ENCODE measurements at places on chromosomes 3 and 15. TPM values are rescaled to one million over a fixed set of nuclear protein-coding genes. Genes with fewer than 3 reads are reported as not detected.

- DNase-seq, result no peak
Observed at GRCh38 chr15:48703544-48703943, 58.0 kb upstream of the FBN1 start.

DNA sequence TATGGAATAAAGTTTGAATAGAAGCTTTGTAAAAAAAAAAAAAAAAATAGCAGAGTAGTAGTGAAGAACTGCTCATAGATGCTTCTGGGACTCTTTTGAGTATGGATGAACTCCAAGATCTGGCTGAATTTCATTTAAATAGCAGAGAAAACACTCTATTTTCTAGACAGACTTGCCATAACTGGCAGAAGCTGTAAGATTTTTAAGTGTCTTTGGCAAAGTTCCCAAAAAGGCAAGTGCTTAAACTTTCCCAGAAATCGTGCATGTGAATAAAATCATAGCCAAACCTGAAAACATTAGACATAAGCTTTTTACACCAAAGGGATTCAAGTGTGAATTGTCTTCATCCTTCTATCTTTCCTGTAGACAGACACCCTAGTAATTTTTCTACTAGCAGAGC is 110.3 kb upstream of the MITF start:
- peak; percentile 65 for DNase-seq

DNA sequence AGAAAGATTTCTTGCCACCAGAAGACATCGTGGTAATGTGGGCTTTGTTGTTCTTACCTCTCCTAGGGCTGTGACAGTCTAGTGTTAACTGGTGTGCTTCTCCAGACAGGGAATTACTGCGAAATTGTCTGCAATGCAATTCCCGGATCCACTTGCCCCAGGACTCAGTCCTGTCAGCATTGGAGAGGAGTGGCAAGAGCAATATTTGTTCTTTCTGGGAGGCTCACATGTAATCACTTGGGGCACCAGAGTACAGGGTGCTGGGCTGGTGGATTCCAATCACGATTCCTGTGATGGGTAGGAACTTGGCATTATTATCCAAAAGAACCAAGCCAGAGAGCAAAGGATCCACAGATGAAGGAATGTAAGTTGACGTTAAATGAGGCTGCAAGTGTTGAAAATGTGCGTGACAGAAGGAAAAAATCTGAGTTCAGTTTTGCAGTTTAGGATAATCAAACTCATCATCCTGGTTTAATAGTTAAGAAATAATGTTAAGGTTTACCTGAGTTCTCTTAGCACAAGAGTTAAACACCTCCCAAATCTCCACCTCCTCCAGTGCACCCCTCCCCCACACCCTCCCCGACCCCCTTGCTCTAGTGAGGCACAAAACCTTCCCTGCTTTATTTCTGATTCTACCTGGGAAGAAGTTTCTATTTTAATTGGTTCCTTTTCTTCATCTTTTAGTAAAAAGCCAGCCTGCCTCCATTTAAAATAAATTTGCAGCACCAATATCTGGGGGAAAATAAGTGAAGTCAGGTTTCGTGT is 79.2 kb downstream of the GMPS start:
- no peak for DNase-seq

DNA sequence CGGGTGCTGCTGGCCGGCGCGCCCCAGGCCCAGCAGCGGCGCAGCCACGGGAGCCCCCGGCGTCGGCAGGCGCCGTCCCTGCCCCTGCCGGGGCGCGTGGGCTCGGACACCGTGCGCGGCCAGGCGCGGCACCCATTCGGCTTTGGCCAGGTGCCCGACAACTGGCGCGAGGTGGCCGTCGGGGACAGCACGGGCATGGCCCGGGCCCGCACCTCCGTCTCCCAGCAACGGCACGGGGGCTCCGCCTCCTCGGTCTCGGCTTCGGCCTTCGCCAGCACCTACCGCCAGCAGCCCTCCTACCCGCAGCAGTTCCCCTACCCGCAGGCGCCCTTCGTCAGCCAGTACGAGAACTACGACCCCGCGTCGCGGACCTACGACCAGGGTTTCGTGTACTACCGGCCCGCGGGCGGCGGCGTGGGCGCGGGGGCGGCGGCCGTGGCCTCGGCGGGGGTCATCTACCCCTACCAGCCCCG is 777 bp downstream of the LOXL1 start:
- DNase-seq, result no peak

DNA sequence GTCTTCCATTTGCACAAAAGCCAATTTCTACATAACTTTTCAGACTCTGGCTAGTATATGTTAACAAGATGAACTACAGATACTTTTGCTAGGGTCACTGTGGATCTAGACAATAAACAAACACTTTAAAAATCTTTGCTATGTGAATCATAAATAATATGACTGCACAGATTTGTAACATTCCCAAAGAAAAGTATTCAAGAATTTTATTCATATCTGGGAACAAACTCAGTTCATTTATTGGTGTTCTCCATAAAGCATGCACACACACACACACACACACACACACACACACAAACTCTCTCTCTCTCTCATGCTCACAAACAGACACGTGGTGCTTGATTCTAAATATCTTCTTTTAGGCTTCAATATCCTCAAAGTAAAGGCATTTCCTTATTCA is 18.8 kb upstream of the THRB start:
- no peak for DNase-seq

GRCh38 chr3:129606636-129607390 is at the start of gene PLXND1:
Gene PLXND1, minus strand, starts transcription at chr3:129606676. Its CDS starts 37 bp downstream, at chr3:129606639.
- no peak for DNase-seq

DNA sequence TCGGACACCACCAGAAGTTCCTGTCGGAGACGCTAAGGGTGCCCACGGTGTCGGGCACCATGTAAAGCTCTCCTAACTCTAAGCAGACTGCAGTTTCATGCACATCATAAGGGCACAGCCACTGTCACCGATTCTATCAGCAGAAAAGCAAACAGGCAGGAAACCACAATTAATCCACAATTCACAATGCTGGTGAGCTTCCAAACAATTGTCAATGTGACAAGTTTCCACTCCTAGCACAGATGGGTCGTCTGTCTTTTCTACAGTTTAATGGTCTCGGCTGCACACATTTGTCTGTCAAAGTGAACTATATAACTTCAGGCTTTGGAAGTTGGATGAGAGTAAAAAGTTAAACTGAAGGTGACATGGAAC is 8.8 kb upstream of the OCA2 start:
- no peak for DNase-seq

The DYNC1LI1 gene
- polyA plus RNA-seq, result 35.7 TPM

DNA sequence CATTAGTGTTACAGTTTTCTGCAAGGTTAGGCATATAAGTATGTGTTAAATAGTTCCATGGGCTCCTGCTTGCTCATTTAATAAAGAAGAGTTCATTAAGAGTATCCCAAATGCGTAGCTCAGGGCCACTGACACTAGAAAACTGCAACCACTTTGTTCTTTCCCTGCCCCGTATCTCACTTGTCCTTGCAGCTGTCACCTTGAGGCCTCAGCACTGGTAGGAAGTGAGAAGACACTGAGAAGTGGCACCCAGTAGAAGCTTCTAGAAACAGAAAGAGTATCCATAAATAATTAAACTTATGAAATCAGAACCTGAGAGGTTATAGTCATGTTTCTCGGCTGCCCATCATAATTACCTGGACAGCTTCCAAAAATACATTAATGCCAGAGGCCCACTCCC is 266.0 kb downstream of the KCNMB2 start:
- DNase-seq, result no peak

The KIF15 gene
- 9.2 TPM for polyA plus RNA-seq

DNA sequence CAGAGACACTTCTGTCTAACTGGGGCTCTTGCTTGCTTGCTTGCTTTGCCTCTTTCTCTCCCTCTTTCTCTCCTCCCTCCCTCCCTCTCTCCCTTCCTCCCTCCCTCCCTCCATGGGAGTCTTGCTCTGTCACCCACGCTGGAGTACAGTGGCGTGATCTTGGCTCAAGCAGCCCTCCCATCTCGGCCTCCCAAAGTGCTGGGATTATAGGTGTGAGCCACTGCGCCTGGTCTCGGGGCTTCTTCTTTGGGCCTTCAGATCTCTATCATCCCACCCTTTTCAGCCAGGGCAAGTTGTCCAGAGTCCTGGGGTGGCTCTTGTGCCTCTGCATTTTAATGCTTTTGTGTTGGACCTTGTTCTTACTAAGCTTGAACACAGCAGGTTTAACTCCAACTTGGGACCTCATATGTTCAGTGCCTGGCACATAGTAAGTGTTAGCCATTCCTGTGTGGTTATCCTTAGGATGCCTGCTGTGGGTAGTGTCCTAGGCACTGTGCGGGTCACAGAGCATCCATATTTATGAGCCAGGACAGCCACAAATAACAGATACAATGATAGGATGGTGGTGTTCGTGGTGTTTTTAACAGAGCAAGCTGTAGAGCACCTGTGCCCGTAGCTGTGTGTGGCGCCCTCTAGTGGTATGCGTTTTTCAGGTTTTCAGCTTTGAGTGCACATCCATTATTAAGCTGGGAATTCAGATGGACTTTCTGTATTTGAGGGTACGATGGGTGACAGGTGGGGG is 75.1 kb downstream of the CCK start:
- no peak for DNase-seq

- no peak for DNase-seq
Observed at GRCh38 chr15:58393241-58393662, 38.5 kb upstream of the LIPC start.

The FBXO45 gene
- 14.5 TPM for polyA plus RNA-seq

The PAQR5 gene
- 0.37 TPM for polyA plus RNA-seq

GRCh38 chr15:40978562-40978961 is 25.3 kb downstream of the CHAC1 start:
- no peak for DNase-seq

DNA sequence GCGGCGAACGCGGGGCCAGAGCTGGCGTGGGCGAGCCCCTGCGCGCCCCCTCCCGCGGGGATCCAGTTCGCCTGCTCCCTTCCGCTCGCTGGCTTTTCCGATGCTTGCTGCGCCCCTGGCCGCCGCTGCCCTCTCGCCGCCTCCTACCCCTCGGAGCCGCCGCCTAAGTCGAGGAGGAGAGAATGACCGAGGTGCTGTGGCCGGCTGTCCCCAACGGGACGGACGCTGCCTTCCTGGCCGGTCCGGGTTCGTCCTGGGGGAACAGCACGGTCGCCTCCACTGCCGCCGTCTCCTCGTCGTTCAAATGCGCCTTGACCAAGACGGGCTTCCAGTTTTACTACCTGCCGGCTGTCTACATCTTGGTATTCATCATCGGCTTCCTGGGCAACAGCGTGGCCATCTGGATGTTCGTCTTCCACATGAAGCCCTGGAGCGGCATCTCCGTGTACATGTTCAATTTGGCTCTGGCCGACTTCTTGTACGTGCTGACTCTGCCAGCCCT is 721 bp downstream of the P2RY1 start:
- DNase-seq, result no peak

DNA sequence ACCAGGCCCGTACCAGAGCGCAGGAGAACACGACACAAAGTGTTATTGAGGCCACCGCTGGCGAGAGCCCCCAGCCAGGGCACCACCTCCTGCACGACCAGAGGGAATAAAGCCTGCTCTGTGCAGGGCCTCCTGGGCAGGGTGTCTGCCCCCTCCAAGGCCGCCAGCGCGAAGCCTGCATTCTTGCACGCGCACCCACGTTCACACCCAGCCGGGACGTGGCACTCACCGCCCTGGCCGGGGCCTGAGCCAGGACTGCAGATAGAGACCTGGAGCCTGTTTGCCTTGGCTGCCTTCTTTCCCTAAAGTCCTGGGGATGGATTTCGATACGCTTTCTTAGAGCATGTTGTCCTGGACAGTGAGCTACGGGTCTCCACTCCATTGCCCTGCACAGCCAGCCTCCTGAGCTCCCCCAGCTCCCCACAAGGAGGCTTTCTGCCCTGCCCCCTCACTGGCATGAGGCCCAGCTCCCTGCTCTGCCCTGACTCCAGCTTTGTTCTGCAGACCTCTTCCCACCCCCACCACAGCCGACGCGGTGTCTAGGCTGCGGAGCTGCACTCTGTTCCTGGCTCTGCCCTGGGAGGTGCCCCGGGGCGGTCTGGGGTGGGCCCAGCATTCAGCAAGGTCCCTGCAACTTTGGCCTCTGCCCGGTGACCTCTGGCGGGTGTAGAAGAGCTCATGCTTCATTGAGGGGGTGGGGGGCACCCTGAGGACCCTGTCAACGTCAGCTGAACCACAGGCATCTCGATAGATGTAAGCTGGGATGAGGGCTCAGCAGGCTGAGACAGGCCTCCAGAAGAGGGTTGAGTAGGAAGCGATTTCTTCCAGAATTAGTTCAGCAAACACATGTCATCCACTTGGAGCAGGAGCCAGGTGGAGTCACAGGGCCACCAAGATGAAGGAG is 145.0 kb downstream of the LRRK1 start:
- DNase-seq, result no peak

DNA sequence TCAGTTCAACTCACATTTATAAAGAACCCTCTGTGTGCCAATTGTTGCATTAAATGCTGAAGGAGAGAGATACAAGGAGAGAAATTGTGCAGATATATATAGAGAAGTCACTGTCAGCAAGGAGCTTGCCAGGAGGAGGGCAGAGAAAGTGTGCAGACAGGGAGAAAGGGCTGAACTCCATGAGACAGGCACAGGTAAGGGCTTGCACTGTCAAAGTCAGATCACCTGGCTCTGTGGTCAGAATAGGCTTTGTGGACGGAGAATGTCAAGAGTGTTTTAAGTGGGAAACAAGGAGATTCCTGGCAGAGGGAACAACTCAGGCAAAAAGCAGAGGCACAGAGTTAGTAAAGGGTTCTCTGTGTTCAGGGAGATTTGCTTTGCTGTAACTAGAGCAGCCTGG is 303.0 kb upstream of the TPRG1 start:
- DNase-seq, result no peak
